ENCODE measurements at places on chromosomes 4 and X.

GRCh38 chr4:76716658-76717057 is 181.3 kb downstream of the SOWAHB start:
- no peak for DNase-seq

GRCh38 chr4:47054130-47054529 is 22.8 kb downstream of the GABRB1 start:
- DNase-seq = no peak

- DNase-seq = no peak
Observed at GRCh38 chr4:47659342-47659741, 174.3 kb downstream of the ATP10D start.

DNA sequence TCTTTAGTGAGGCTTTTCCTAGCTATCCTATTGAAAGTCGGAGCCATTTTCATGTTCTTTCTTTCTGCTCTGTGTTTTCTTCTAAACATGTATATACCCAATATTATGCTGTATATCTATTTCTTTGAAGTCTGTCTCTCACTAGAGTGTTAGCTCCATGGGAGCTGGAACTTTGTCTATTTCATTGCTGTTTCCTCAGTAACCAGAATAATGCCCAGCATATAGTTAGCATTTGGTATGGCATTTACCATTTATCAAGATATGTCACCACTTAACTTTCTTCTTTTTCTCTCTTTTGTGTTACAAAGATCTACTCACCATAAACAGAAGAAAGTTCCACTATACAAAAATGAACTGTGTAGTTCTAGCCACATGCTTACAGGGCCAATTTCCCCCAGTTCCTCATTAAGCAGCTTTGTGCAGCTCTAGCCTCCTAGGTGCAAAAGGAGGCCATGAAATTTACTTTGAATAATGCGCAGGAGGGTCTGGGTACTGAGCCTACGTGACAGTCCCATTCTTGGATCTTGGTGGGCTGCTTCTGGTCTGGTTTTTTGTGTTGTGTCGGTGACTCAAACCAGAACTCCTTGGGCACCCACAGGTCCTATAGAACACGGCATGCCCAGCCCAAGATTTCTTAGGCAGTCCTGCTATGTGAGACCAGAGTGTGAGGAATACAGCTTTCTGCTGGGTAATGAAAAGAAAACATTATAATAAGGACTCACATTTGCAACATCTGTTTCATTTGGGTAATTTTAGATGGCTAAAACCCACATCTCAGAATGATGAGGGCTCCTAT is 302.3 kb upstream of the IGFBP7 start:
- no peak for DNase-seq

- no peak for DNase-seq
Observed at GRCh38 chr4:169640261-169640870, 20.0 kb downstream of the CLCN3 start.

- no peak for DNase-seq
Observed at GRCh38 chrX:64395568-64395929, 297 bp upstream of the MTMR8 start.

GRCh38 chrX:48937054-48937907 is 18.5 kb upstream of the PIM2 start:
- DNase-seq = peak; percentile 86

DNA sequence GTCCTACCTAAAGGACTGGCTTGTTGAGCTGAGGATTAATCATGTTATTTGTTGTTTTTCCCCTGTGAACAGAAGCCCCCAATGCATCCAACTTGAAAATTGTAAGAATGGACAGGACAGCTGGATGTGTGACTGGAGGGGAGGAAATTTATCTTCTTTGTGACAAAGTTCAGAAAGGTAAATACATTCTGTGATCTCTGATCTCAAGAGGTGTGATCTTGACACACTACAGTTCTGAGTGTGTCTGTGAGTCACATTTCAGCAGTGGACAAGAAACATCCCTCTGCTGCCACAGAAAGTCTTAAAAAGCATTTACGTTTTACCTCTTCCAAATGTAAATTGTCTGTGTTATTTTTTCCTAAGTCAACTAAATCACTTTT is 79.3 kb downstream of the NFKB1 start:
- DNase-seq = no peak

All from stimulated activated CD4-positive, alpha-beta T cell treated with anti-CD3 and anti-CD28 coated beads, Interleukin-2, amount 100 ng/mL, for 24 hours (primary cell).